ENCODE measurements at places on chromosomes 12 and 14. TPM values are rescaled to one million over a fixed set of nuclear protein-coding genes. Genes with fewer than 3 reads are reported as not detected.

KLRF2 gene
- not detected for total RNA-seq

SERPINA10 gene
- total RNA-seq: not detected

TMEM30B gene
- 3.2 TPM for total RNA-seq

C1R gene
- 87.7 TPM for total RNA-seq

CAPS2 gene
- 4.0 TPM for total RNA-seq

Data from muscle of leg (tissue), 16 donors.